ENCODE measurements at places on chromosomes 12 and 14. TPM values are rescaled to one million over a fixed set of nuclear protein-coding genes. Genes with fewer than 3 reads are reported as not detected.

GRCh38 chr14:61988240-61988639, 226.0 kb downstream of the SNAPC1 start:
- DNase-seq = no peak

DNA sequence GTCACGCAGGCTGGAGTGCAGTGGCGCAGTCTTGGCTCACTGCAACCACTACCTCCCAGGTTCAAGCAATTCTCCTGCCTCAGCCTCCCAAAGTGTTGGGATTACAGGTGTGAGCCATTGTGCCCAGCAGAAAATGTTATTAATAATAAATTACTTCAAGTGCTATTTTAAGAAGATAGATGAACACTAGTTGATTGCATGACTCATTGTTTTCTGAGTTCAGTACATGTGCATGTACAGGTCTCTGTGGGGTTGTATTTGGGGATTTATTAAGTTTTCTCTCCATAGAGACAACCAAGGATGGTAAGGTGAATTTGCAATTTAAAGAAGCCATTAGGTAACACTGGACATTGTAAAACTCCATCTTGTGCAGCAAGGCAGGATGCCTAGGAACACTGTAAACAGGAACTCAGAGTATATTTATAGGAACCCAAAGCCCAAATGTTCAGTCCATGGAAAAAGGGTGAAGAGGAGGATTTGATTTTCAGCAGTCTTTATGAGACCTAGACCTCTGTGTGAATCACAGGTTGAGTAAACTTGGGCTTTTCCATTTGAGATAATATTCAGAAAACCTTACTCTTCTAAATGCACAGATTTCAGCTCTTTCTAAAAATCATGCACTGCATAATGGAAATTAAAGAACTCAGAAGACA, 49.3 kb upstream of the TMPO start:
- DNase-seq = no peak

DNA sequence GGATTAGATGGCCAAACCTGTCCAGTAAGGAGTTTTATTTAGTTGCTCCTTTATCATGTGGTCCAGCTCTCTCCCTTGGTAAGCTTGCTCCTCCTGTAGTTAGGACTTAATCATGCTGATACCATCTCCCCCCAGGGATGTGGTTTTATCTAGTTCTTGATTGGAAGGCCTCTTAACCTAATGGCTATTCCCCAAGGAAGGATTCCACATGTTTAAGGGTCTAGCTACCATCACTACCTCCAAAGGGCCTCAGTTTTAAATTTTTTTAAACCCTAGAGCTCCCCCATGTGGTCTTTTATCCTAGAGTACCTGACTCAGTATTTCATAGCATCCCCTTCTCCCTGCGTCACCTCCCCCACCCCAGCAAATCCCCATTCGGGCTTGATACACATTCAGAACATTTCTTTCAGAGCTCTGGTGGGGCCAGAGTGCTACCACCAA, 22.5 kb downstream of the MAP3K12 start:
- no peak for DNase-seq

DNA sequence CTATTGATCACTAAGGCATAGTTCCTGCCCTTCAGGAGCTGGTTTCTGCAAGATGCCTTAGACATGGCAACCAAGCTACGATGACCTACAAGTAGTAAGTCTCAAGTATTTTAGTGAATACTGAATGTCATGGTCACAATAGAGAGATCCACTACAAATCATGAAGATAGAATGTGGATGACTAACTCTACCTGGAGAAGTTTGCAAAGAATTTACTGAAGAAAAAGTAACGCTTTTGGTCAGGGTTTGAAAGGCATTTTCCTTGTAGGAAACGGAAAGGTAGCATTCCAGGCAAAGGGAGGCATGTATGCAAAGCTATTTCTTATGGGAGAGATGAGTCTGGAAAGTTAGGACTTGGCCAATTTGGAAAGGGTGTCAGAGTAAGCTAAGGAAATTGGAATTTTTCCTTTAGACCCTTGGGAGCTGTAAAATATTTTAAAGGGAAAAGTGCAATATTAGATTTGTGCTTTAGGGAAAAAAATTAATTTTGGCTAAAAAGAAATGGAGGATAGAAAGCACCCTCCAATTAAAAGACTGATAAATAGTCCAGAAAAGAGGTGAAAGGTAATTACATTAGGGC, 377.5 kb downstream of the EGLN3 start:
- DNase-seq = no peak

GRCh38 chr14:23259426-23259825, 21.7 kb downstream of the RNF212B start:
- DNase-seq = no peak

GRCh38 chr14:34673702-34674101, 40.7 kb downstream of the CFL2 start:
- DNase-seq = no peak

GRCh38 chr14:99671235-99672224, 12.6 kb upstream of the CYP46A1 start:
- DNase-seq = no peak

GRCh38 chr14:92960706-92961566, 38.0 kb downstream of the CHGA start:
- DNase-seq = no peak

DNA sequence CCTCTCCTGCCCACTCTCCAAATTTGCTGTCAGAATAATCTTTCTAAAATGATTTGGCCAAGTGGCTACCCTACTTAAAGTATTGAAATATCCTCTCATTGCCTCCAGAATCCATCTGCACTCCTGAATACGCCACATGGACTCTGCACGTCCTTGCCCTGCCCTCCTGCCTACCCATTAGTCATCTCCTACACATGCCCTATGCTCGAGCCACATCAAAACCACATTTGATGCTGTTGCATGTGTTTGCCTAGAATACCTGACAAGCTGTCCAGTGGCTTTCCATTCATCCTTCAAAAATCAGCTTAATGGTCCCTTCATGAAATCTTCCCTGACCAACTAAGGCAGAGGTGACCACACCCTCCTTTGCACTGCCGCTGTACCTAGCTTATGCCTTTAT, 17.0 kb downstream of the VCPKMT start:
- DNase-seq = no peak

DNA sequence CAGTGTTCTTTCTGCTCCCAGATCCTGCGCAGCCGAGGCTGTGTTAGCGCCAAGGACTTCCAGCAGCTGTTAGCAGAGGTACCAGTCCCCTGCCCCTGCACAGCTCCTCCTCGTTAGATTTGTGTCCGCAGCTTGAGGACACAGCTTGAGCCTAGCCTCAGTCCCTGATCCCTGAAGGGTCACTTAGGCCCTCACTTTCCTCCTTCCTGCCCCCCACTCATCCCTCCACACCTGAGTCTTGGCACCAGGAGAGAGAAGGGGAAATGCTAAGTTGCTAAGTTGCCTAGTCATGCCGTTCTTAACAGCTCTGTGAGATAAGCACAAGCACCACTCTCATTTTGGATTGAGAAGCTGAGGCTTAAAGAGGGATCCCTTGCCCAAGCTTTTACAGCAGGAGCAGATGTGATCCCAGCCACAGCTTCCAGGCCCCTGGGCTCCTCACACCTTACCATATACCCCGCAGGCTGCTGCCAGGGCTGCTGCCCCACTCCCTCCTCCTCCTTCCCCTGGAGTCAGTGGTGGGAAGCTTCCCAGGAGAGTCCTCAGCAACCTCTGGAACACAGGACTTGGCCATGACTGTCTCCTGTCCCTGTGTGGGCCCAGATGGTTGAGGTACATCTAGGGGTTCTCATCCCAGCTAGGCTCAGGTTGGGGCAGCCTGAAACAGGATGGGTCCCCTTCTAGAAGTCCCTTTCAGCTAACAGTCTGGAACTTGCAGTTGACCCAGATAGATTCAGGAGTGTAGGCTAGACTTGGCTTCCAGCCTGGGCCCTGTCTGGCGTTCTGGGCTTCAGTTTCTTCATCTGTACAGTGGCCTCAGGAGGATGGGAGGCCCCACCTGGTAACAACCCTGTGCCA, 975 bp downstream of the OGFOD2 start:
- no peak for DNase-seq

- DNase-seq = peak; percentile 33
Observed at GRCh38 chr14:73633116-73634010, 11.4 kb upstream of the DNAL1 start.

DNA sequence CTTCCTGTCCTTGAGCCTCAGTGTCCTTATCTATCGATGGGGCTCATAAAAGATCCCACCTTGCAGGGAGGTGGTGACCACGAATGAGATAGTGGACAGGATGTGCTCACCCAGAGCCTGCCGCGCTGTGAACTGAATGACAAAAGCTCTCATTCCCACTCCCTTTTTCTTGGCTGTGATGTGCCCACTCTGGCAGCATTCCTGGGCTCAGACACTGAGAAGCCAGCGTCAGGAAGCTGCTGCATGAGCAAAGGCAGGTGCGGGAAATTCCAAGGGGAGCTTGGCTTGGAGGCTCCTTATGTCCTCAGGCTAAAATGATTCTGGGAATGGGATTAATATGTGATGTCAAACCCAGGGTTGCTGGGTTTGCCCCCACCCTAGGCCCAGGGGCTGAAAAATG, 61.6 kb downstream of the EFCAB11 start:
- no peak for DNase-seq

- no peak for DNase-seq
Observed at GRCh38 chr14:58824106-58824505, 186.3 kb downstream of the DACT1 start.

- DNase-seq = no peak
Observed at GRCh38 chr12:39003541-39004155, 98.3 kb upstream of the CPNE8 start.

DNA sequence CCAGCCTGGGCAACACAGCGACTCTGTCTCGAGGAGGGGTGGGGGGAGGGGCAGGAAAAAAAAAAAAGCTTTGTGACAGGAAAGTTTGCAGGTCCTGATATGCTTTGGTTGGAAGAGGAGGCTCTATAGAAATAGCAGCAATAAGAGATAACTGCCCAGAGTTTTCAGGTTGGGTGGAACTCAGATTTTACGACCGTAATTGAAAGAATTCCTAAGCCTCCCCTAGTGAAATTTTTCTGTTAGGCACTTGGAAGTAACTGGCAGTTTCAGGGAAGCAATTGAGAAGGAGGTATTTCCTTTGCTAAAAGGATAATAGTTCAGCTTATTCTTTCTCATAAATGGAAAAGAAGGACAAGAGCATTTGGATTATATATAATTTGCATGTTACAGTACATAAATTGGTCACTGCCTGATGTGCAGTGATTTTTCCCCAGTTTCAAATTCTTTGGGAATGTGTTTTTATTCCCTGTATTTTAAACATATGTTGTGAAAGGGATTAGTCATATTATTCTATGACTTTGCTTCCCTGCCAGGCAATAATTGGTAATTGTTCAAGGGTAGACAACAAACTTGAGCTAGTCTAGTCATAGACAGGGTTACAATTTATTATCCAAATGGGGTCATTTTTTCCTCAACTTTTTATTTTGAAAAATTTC, 452.8 kb downstream of the AEBP2 start:
- no peak for DNase-seq

DNA sequence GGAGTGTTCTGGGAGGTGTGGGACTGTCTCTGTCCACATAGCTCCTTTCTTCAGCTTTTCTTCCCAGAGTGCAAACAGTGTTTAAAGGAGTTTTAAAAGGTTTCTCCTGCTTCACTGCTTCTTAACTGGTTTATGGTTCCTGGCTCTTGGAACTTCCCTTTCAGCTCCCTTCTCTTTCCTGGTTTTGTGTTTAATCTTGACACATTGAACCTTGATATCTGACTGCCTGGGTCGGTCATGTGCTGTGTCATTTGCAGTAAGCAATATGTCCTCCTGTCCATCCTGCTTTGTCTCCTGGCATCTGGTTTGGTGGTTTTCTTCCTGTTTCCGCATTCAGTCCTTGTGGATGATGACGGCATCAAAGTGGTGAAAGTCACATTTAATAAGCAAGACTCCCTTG, 2.2 kb downstream of the TMEM106C start:
- DNase-seq = no peak

GRCh38 chr12:54126696-54127537, 61.9 kb downstream of the SMUG1 start:
- no peak for DNase-seq

- DNase-seq = no peak
Observed at GRCh38 chr14:90517076-90517841, 120.4 kb downstream of the CALM1 start.

MARCHF9 gene
- total RNA-seq = 15.9 TPM

EMP1 gene
- 6.6 TPM for total RNA-seq

COX14 gene
- 11.1 TPM for total RNA-seq

CCNT1 gene
- 44.0 TPM for total RNA-seq

SCYL2 gene
- total RNA-seq = 123 TPM

LRTM2 gene
- total RNA-seq = 4.5 TPM

TMEM132D gene
- total RNA-seq = 4.4 TPM

RPGRIP1 gene
- total RNA-seq = 0.16 TPM

TSHR gene
- under 0.01 TPM for total RNA-seq

KCNH3 gene
- 7.5 TPM for total RNA-seq

STXBP6 gene
- 11.9 TPM for total RNA-seq

Data from occipital lobe (tissue), 3 donors.